Smooth muscle cell of bladder (primary cell): ENCODE measurements at places on chromosomes 2 and 18. TPM values are rescaled to one million over a fixed set of nuclear protein-coding genes. Genes with fewer than 3 reads are reported as not detected.

SERPINB12 gene
- total RNA-seq, result not detected in 2 replicates

AMER3 gene
- not detected in 2 replicates for total RNA-seq

IL18R1 gene
- total RNA-seq, result 0.85 and 1.5 TPM in 2 replicates

CROCC2 gene
- total RNA-seq, result 0.09 and 0.14 TPM in 2 replicates

IL1RN gene
- total RNA-seq, result 0.09 and 0.71 TPM in 2 replicates
